ENCODE measurements at places on chromosomes 3 and 15. TPM values are rescaled to one million over a fixed set of nuclear protein-coding genes. Genes with fewer than 3 reads are reported as not detected.

CYP19A1 gene
- 0.95 TPM for total RNA-seq

GOLGA8A gene
- 64.0 TPM for total RNA-seq

RBM15B gene
- total RNA-seq = 54.3 TPM

GRK7 gene
- total RNA-seq = not detected

CD276 gene
- 104 TPM for total RNA-seq

SGO1 gene
- 18.8 TPM for total RNA-seq

CAMKV gene
- 1.6 TPM for total RNA-seq

ZNF774 gene
- total RNA-seq = 5.5 TPM

ARHGEF26 gene
- 7.8 TPM for total RNA-seq

GOLGA8F gene
- not detected for total RNA-seq

SETD2 gene
- total RNA-seq = 46.1 TPM

CASR gene
- total RNA-seq = 4.4 TPM
